ENCODE measurements at places on chromosomes 2 and 18.
A peak's percentile ranks its signal among the peaks of the same experiment; 100 is the strongest.

- DNase-seq, result no peak
Measured at GRCh38 chr18:3440341-3440740, 9.6 kb upstream of the TGIF1 start.

- DNase-seq, result no peak
Measured at GRCh38 chr2:216606551-216607276, 26.5 kb upstream of the IGFBP2 start.

DNA sequence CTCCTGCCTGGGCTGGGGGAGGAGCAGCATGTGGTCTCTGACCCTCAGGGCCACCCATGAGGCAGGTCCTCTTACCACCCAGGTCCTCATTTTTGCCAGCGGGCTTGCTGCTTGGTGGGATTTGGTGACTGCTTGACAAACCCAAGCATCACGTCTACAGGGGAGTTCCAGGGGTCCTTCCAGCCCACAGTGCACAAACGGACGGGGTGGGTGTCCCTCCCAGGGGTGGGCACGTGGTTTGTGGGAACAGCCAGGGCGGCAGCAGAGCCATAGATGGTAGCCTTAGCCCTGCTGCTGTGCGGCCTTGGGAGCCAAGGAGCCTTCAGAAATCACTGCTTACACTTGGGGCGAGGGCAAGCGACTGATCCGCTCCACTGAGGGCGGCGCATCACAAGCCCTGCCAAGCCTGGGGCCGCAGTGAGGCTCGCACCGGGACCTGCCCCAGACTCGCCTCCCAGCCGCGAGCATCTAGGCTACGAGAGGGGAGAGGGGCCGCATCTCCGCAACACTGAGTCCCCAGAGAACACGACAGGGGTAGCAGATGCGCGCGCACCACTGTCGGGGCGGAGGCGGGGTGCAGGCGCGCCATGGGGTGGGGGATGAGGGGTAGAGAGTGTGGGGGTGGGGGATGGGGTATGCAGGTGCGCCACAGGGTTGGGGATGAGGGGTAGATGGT lies 36.9 kb downstream of the SNED1 start:
- DNase-seq, result no peak

DNA sequence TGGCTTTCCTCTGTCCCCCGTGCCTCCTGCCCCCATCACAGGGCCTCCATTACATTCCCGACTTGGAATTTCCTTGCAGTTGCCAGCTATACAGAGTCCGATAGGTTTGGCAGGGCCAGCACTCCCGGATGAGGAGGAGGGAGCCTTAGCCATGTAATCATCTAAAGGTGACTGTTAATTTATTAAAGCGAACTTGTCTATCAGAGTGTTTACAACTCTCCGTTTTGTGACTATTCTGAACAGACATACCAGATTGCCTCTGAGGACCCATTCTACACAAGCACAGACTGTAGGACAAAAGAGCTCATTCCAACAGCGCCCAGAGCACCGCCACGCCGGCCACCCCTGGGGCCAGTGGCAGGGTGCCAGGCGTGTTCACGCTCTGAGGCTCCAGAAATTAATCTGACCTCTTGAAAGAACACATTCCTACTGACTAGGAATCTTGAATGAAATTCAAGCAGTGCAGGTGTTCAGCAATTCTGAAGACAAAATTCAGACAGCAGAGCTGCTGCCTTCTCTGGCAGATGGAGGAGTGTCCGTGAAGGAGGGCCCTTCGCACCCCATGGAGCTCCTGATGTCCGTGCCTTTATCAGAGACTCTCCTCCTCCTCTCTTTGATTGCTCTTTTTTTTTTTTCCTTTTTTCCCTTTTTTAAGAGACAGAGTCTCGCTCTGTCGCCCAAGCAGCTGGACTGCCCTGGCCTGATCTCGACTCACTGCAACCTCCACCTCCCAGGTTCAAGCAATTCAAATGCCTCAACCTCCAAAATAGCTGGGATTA lies 58.1 kb upstream of the RALBP1 start:
- DNase-seq, result no peak

DNA sequence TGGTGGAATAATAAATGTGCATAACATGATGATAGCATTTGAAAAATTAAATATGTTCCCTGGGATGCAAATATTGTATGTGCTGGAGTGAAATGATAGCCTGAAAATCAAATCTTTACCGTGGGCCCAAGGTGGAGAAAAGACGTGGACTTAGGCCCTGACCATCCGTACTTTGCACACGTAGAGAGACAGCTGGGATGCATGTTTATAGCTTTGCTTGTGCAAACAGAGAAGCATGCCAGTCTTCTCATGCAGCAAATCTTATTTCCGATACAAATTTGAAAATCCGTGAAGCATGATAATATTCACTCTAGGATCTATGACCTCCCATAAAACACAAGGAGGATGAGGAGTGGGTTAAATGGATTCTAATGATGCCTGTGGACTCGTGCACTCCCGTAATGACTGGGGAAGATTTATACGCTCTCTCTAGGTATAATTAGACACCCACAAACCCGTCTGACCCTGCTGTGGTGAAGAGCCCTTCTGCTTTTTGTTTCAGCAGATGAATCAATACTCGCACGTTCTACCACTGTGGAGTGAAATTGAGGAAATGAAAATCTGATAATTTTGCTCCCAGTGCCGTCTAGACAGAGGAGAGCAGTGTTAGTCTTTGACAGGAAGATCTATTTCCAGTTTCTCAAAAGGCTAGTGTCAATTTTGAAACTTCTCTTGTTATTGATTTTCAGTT lies 810.3 kb upstream of the SALL3 start:
- no peak for DNase-seq

DNA sequence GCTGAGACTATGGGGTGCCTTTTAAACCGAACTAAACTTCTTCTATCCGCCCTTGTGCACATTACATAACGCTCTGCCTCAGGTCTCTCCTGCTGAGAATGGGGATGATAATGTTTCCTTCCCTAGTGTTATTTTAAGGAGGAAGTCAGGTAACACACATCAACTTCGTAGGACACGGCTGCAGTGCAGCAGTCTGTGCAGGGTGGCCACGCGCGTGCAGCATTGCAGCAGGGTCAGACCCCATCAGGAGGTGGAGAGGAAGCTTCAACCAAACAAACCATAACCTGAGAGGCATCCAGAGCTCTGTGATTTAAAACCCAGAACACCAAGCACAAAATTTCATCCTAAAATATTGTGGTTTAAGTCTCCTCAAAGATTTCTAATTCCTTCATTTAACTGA lies 50.6 kb downstream of the MYT1L start:
- DNase-seq, result no peak

DNA sequence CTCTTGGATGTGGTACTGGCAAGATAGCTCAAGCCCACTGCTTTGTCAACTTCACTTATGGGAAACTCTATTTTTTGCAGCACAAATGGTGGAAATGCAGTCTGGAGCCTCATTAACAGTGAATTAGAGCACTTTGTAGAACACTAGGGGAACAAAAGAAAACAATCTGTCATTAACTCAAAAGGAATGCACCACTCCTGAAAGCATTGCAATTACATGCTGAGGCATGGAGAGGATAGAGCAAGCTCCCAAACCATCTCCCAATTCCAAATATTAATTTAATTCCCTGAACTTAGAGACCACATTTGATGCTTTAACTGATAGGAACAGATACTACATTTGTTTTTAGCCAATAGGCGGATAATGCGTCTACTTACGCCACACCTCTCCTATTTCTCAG lies 32.8 kb upstream of the TANC1 start:
- DNase-seq, result no peak

GRCh38 chr2:31483246-31483645 lies 68.7 kb upstream of the XDH start:
- DNase-seq, result no peak

GRCh38 chr2:32418778-32419177 lies 62.0 kb downstream of the BIRC6 start:
- DNase-seq, result no peak

DNA sequence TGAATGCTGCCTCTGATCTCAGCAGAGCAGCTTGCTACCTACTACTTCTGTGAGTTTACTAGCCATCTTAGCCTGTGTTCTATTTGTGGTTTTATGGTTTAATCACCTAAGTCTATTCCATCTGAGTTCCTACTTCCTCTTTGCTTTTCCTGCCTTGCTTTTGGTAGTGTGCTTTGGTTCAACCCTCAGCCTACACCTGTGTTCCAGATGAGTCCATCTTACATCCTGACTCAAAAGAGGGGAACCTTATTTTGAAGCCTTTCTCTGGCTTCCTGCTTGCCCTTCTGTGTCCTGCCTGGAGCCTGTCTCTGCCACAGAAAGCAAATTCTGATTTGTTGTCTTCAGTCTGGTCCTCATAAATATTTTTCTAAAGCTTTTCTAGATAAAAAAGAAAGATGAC lies 530.3 kb upstream of the MEX3C start:
- no peak for DNase-seq

GRCh38 chr2:201939453-201939941 lies 94.2 kb upstream of the FZD7 start:
- no peak for DNase-seq

DNA sequence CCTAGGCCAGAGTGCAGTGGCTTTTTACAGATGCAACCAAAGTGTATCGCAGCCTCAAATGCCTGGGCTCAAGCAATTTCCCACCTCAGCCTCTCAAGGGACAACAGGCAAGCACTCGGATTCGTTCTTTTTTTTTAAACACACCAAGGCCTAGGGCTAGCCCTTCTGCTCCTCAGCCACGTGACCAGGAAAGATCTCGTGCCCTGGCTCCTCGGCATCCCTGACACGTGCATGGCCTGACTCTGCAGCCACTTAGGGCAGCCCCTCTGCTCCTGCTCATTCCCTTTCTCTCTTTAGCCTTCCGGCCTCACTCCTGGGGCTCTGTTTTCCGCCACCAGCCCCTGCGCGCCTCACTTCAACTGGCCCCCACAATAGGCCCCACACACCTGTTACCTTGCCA lies 18.4 kb downstream of the FAM178B start:
- no peak for DNase-seq

- no peak for DNase-seq
Measured at GRCh38 chr2:23926290-23926749, 603 bp downstream of the ATAD2B start.

GRCh38 chr2:212156088-212156487 lies 382.5 kb downstream of the ERBB4 start:
- no peak for DNase-seq

DNA sequence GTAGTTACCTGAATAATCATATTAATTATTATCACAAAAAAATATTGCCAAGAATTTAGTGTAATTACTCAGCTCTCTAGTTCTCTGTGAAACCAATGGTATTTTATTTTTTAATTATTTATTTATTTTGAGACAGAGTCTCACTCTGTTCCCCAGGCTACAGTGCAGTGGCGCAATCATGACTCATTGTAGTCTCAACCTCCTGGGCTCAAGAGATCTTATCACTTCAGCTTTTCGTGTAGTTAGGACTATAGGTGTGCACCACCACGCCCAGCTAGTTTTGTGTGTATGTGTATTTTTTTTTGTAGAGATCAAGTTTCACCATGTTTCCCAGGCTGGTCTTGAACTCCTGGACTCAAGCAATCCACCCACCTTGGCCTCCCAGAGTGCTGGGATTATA lies 440.4 kb upstream of the CDH20 start:
- no peak for DNase-seq

- DNase-seq, result no peak
Measured at GRCh38 chr2:194556629-194557028, 1100.4 kb upstream of the SLC39A10 start.

- DNase-seq, result no peak
Measured at GRCh38 chr2:237210297-237210696, 124.6 kb downstream of the COPS8 start.

DNA sequence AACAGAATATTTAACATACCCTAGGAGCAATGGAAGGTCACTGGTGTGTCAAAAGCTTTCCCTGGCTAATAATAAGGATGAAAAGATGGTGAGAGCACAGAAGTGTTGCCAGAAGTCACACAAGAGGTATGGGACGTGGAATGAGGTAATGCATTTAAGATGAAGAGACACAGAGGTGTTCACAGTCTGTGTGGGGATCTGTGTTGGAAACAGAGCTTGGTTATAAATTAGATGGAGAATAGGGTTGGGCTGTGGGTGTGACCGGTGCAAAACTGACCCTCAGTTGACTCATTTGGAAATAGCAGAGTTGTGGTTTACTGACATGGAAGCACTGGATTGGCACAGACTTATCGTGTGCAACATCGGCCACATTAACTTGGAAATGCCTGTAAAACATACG lies 372.5 kb downstream of the SATB2 start:
- DNase-seq, result no peak

DNA sequence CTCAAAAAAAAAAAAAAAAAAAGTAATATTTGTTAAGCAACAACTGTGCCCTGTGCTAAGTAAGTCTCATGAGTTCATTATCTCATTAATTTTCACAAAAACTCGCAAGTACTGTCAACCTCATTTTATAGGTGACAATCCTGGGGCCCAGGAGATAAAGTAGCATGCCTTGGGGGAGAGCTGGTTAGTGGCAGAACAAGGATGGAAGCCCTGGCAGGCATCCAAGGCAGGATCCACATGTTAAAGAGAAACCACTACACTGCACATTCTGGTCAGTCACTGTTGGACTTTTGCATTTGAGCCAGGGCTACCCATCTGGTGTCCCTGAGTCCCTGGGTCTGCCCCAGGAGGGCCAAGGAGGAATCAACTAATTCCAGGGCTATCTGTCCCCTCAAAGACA lies 54.6 kb downstream of the ZFP36L2 start:
- no peak for DNase-seq

- DNase-seq, result no peak
Measured at GRCh38 chr18:11047156-11047555, 102.2 kb downstream of the PIEZO2 start.

- DNase-seq, result no peak
Measured at GRCh38 chr18:47264308-47264700, 12.8 kb upstream of the SKOR2 start.

- peak; percentile 59 for DNase-seq
Measured at GRCh38 chr2:32061973-32062861, 1.1 kb upstream of the SPAST start.

- no peak for DNase-seq
Measured at GRCh38 chr2:108870069-108870644, 83.6 kb downstream of the CCDC138 start.

- DNase-seq, result no peak
Measured at GRCh38 chr2:186690786-186691185, 3.1 kb upstream of the FAM171B start.

- no peak for DNase-seq
Measured at GRCh38 chr2:126835831-126836230, 62.9 kb upstream of the TEX51 start.

DNA sequence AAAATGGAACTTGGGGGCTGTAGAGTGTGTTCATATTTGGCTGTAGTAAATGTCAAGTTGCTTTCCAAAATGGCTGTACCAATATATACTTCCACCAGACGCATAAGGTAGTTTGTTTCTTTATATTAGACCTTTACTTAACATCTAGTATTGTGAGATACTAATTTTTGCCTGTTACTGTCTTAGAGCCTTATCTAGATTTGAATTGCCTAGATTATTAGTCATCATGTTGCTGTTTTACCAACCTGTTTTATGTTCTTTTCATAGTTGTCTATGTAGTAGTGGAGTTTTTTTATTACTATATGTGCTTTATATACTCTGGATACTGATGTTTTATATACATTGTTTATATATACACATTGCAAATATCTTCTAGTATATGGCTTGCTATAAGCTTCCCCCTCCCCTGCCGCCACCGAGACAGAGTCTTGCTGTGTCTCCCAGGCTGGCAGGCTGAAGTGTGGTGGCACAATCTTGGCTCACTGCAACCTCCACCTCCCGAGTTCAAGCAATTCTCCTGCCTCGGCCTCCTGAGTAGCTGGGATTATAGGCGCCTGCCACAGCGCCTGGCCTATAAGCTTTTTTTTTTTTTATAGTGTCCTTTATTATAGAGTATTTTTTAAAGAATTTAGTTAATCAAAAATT lies 18.9 kb downstream of the SLC39A10 start:
- no peak for DNase-seq

GRCh38 chr2:200177971-200178911 lies 128.3 kb upstream of the SPATS2L start:
- DNase-seq, result peak; percentile 7

Measured in NCI-H1092 (cell line).